ENCODE measurements at places on chromosomes 3 and 15.

DNA sequence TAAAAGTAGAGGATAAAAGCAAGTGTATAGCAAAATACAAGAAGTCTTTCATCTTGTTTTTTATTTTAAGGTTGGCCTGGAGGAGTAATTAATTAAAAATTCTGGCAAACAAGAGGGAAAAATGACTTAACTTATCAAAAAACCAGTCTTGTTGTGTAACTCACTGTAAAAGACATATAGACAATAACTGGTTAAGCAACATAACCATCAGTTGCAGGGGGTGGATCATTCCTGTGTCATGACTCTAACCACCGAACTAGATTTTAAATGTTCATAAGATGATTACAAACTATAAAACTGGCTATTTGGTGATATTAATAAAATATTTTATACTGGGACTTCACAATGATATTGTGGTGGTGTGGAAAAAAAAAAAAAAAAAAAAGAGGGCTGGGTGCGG lies 130.6 kb downstream of the STAG1 start:
- no peak for DNase-seq

DNA sequence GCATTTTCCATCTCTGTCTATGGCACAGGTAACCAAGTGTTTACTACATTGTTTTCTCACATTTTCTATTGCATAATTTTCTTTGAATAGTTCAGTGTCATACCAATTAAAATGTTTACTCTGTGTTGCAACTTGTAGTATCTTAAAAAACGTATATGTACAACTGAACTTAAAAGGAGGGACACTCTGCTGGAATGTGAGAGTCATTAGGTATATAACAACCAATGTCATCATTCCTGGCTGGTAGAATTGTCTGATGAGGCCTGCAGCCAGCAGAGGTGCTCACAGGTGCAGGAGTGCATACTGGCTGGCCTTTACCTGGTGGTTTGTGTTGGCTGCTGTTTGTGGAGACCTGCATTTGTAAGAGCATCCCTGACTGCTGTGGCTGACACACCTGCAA lies 19.1 kb upstream of the RARRES1 start:
- DNase-seq: no peak

DNA sequence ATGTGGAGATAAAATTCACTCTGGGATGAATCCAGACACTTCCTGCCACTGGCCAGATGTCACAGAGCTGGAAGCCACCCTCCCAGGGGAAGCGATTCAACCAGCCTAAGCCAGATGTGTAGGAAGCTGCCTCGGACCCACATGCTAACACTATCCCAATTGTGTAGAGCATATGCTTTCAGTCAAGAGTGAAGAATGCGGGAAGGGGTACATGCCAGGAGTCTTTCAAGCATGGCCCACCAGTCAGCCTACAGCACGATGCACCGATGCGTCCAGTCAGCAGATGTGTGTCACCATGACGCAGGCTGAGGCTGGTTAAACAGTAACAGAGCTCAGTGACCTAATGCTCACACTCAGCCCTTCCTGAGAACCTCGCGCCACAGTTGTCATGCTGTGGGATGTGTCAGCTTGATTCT lies 38.8 kb upstream of the BNC1 start:
- no peak for DNase-seq

GRCh38 chr15:33722005-33722672 lies 246.2 kb upstream of the CHRM5 start:
- no peak for DNase-seq

- no peak for DNase-seq
Measured at GRCh38 chr3:186487037-186487436, 57.1 kb downstream of the CRYGS start.

- no peak for DNase-seq
Measured at GRCh38 chr3:131427226-131427625, 45.7 kb downstream of the NUDT16 start.

DNA sequence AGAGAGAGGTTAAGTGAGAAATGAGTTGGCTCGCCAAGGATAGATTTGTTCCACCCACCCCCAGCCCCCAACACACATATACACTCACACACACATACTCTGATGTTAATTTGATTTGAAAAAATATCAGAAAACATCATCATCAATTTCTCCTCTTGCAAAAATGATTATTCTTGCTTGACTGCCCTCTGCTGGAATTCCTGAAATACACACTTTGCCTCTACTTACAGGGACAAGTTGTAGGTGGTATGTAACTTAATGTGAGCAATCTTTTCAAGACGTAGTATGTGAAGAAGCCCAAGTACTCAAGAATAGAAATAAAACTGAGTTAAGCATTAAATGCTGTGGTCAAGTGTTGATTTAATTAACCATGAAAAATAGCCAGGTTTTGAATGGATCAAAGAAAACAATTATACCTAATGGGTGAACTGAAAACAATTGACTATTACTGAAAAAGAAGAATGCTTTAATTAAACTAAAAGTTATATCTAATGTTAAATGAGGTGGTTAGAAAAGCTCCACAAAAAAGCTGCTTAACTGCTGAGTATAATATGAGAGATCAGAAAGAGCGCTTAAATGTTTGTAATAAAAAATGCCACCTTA lies 46.6 kb upstream of the MDFIC2 start:
- peak; percentile 21 for DNase-seq

DNA sequence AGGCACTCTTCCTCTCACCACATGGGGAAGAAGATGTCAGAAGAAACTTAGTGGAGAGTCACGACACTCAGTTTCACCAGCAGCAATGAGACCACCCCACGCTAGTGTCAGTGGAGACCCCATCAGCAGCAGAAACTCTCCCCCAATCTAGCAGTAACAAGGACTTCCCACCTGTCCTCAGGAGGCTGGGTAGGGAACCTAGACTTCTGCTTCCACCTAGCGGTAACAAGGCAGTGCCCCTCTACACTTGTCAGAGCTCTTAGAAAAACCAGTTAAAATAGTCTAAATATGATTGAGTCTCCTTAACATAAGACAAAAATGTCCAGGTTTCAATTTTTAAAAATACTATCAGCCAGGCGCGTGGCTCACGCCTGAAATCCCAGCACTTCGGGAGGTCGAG lies 57.3 kb downstream of the TRAT1 start:
- no peak for DNase-seq

DNA sequence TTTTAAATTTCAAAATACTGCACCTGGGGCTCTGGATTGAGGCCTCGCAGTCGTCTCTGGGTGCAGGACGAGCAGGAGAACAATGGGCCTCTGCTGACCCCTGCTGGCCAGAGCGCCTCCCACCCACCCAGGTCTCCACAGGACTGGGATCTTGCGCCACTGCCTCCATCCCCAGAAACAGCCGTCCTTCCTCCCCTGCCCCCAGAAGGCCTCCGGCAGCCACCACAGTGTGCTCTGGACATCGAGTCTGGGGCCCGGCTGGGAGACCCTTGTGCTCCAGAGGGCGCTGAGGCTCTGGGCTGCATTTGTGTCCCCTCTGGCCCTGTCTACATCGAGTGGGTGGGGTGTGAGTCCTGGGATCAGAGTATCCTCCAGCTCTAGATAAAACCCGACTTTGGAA lies 6.7 kb upstream of the ACSBG1 start:
- no peak for DNase-seq

DNA sequence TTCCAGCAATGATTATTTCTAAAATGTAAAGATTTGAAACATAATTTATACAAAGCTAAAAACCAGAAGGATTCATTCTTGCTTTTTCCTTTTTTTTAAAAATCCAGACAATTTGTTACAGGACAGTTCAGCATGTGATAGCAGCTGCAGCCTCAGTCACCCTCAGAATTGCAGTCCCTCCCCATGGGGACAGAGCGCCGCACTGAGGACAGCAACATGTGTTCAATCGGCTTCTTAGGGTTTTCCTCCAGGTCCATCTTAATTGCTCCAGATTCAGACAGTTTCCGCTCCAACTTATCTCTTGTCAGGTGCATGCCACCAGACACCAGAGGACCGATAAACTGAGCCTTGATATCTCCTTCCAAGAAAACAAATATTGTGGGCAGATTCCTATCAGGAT lies 134.9 kb upstream of the TBC1D5 start:
- no peak for DNase-seq

DNA sequence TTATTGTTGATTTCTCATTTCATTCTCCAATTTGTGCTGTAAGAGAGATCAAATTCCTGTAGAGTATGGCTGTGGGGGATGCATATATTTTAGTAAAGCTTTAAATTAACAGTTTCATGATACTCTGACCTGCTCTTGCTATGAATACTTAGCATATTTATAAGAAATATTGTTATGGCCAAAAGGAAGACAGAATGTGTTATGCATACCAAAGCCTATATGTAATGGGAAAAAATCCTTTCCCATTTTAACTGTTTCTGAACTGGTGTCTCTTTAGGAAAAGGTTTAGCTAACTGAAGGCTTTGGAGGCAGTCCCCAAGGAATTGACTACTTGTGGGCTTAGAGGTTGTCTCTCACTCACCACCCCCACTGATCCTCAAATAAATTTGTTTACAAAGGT lies 59.2 kb downstream of the CADPS start:
- no peak for DNase-seq

- no peak for DNase-seq
Measured at GRCh38 chr15:99455789-99456160, 110.0 kb upstream of the MEF2A start.

DNA sequence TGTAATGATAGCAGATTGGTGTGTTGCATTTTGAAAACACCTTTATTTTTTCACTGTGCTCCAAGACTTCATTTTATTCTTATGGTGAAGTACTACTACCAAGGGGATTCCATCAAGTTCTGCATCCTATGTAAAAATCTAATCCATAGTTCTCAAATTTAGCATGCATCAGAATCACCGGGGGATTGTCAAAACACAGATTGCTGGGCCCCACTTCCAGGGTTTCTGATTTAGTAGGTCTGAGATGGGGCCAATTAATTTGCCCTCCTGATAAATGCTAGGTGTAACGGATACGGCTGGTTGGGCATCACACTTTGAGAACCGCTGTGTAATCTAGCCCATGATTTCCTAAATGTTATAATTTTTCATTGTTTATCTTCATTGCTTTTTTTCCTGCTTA lies 692 bp downstream of the ZWILCH start:
- no peak for DNase-seq

DNA sequence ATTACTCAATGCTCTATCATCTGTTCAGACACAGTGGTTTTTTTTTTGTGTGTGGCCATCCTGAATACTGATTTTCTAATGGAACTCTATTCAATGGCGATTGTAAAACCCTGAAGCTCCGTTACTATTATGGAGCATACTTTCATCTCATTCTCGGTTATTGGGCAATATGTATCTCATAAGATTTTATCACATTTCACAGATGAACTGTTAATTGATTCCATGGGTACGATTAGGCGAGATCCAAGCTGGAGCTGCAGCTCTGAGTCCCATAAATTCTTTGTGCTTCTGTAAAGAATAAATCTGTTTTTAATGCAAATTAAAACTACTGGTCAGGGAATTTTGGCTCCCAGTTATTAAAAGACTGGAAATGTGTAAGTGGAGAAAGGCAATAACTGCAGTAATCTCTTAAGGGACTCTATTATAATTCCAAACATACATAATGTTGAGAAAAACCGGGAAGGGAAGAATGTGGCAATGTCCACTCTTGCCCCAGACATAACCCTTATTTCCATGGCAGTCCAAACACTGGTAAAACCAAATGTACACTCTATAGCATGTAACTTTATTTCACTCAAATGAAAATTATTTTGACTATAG lies 82.2 kb downstream of the GREM1 start:
- no peak for DNase-seq

DNA sequence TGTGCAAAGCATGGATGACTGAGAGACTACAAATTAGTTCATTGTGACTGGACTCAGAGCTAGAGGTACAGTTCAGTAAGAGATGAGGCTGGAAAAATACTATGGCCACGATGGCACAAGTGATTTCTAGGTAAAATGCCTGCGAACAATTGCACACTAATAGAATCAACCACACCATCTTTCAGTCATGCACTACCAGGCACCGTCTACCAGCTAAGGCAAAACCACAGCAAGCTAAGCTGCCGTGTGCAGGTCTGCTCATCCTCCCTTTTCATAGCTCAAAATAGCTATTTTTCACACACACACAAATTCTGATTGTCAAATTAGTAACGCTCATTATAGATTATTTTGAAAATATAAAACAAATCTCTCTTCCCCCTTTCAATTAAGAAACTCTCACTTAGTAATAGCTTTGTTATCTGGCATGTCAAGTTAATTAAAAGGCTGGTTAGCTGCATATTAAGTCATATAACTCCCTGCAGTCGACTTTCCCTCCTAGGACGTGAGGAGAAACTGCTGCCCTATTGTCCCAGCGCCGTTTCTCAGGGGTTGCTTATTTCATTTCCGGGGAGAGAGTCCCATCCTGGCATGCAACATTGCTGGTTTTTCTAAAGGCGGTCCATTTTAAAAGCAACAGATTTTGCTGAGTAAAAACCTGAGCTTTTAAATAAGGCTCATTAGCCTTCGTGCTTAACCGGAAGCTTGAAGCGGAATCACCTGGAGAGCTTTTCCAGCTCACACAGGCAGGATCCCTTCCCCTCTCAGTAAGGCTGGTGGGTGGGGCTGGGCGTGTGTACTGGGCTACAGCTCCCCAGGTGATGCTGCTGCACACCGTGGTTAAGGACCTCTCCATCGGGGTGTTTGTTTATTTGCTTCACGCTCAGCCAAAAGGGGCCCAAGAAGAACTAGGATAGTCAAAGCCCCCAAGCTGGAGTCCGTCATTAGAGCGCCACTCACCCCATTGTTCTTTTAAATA lies 16.9 kb upstream of the MEX3B start:
- peak; percentile 12 for DNase-seq
